ENCODE measurements at places on chromosomes 2 and 18.

- DNase-seq, result peak; percentile 34
These were observed 19.5 kb downstream of the SLC25A52 start for GRCh38 chr18:31741097-31741735.

DNA sequence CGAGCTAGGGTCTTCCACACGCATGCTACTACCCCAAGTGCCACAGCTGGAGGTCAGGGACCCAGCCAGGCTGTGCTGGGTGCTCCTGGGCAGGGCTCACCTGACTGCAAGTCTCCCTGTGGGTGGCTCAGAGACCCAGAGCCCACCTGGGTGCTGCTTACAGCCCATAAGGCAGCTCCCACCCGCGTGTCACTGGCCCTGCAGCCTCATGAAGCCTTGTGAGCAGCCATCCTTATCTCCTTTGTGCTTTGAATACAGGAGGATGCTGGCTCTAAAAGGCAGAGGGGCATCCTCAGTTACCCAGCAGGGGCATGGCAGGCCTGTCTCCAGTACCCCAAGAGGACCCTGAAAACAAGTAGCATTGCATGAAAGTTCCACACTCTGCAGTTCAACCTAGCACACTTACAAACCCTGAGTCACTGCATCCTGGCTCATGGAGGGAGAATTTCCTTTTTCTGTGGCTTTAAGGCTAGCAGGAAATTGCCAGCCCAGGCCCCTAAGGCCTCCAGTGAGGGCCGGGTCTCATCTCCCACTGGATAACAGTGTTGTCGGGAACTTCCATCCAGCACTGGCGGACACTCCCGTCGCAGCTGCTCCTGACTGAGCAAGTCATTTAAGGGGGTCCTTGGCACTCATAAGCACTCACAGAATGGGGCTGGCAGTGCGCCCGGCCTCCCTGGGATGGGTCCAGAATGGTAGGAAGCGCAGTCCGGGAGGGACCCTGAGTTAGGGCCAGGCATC lies 137.1 kb downstream of the RPIA start:
- DNase-seq, result no peak

DNA sequence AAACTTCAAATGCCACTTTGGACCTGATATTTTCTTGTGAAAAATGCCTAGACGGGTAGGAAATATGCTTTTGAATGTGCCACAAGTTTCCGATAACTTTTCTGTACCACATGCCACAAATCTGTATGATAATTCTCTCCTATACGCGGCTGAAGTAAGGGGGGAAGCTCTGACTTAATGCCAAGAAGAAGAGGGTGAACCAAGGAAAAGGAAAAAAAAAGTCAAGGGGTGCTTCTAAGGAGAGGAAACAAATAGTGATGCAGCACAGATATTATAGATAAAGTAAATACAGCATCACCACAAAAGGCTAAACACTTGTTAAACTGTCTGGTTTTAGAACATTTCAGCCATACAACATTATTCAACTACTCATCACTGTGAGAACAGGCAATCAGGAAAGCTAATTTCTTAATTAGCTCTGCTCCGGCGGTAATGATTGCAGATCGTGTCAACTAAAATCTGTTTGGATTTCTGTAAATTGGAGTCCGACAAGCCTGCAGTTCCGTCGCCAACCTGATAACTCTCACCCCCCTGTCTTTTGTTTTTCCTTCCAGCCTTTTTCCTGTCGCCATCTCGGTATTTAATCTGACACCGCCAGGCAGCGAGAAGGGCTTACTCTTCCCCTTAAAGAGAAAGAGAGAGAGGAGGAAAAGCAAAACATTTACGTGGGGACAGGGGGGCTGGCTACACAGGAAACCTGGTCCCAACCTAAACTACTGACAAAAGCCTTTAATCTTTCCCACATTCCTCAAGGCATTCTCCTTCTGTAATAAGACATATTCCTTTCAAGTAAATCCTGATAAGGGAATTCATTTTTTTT lies 67.5 kb downstream of the ZEB2 start:
- DNase-seq, result peak; percentile 58

- no peak for DNase-seq
These were observed 46.3 kb upstream of the TANK start for GRCh38 chr2:161113693-161114575.

DNA sequence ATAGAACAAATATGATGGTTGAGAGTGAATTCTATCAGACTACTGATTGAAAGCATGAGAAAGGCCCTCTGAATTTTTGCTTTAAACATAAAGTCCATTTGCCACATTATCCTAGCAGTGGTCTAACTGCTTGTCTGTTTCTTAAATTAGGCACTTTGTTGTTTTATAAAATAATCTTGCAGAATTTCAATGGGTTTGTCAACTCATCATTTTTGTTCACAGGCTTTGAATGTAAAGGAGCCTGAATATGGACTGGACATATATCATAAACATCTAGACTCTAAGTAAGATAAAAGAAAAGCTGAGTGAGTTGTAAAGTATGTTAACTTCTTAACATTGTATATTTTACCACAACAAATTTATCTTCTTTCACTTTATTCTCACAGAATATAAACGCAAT lies 845.9 kb downstream of the SUCLG1 start:
- DNase-seq, result no peak

GRCh38 chr2:113233593-113234550 lies 44.8 kb downstream of the PAX8 start:
- DNase-seq, result no peak

DNA sequence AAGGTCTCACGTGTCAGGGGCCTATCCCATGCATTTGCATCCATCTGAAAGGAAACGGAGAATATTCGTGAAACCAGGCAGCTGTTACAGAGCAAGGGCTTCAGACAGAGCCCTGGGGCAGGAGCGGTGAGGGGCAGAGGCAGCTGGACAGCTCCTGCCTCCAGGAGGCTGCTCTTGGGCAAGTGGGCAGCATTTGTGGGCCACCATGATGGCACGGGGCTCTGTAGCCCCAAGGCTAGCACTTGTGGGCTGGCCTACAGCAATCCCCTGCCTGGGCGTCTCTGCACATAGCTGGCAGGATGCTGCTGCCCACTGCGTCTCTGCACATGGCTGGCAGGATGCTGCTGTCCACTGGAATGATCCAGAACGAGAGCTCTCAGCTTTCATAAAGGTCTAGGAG lies 52.8 kb upstream of the PTMA start:
- no peak for DNase-seq

Data from endothelial cell (in vitro differentiated cells).